ENCODE measurements at places on chromosomes 13 and 19.

DNA sequence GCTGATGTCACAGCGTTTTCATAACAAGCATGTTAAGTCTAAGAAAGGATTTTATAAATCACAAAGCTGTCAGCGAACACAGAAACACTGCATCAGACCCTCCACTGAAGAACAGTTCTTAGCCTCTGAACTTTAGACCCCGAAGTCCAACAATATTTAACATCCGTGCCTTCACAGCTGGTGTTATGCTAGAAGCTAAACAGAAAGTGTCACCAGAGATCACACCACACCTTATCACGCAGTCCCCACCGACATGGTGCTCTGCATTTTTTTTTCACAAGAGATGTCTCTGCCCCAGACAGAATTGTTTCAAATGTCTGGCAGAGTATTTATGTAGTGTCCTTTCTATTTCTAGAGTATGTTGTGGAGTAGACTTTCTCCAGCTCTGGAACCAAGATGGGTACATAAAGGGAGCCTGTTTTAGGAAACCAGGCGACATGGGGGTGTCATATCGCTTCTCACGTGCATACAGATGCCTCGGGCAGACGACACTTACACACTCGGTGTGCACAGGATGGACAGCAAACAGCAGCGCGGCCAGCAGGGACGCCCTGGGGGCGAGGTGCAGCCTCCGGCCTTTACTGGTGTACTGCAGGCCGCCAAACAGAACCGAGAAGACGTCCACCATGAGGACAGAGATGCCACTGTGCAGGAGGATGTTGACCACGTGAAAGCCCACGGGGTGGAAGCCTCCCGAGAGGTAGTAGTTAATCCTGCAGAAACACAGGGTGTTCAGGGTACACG is 12.0 kb downstream of the TMTC4 start:
- no peak for DNase-seq

DNA sequence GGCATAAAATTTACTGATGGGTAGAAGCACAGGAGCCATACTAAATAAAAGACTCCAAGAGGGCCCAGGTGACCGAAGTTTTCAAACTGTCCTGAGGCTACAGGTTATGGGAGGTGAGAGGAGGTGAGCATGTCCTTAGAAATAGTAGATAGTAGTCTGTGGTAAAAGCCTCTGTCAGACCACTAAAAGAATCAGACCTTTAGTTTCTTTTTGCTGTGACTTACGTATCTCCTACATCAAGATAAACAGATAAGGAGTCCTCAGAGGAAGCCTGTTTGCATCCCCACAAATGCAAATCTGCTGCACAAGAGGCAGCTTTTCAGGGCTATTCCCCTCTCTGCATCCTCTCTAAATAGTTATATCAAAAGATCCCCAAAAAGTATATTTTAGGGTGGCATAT is 711.6 kb upstream of the SLITRK6 start:
- DNase-seq: no peak

- DNase-seq: no peak
Observed at GRCh38 chr13:31930901-31931522, 100.6 kb upstream of the FRY start.

GRCh38 chr13:38386421-38386820 is 36.8 kb downstream of the UFM1 start:
- no peak for DNase-seq

GRCh38 chr13:99995104-99995588 is 13.6 kb downstream of the ZIC2 start:
- no peak for DNase-seq

- no peak for DNase-seq
Observed at GRCh38 chr13:50576156-50576555, 267.3 kb downstream of the DLEU7 start.

- DNase-seq: peak; percentile 51
Observed at GRCh38 chr13:23701636-23702035, 131.4 kb downstream of the TNFRSF19 start.

DNA sequence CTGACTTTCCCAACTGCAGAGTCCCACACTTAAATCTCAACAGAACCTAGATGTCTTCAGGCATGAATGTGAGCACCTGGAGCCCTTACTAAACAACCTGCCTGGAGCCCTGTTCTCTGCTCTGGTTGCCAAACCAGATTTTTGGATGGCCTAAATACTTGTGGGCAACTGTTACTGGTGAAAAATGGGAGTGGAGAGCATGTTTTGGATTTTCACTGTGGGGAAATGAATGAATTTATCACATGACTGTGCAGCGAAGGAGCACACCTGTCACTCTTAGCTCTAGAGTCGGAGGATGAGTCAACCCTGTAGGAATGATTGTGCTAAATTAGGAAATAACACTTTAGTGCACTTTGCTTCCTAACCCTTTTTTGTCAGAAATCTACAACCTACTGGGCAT is 30.3 kb downstream of the SHISA2 start:
- no peak for DNase-seq

DNA sequence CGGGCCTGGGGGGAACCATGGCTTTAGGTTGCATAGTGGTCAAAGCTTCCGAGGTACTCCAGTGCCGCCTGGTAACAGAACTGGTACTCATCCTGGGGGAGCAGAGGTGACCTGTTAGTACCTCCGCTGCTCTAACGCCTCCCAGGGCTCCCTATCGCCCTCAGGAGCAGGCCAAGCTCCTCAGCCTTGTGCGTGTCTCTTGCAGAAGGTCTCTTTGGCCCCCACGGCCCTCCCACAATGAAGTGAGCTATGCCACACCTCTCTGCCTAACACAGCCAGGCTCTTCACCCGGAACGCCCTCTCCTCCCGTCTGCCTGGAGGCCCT is 133.9 kb downstream of the PTPRS start:
- DNase-seq: no peak

- no peak for DNase-seq
Observed at GRCh38 chr13:98050041-98050466, 92.8 kb upstream of the FARP1 start.

DNA sequence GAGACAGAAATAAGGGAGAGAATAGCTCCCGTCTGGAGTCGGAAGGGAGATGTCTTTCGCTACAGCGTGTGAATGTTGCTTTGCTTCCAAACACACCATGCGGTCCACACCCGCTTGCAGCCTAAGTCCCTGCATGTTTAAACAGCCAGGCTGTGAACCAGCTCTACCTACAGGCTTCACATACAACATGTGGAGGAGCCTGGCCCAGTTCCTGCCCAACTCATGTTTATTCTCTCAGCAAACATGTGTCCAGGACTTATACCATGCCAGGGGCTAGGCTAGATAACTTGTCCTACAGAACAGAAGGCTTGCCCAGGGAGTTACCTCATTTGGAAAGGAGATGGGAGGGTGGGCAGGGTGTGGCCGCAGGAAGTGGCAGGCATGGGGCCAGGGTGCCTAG is 181.5 kb downstream of the FOXO1 start:
- DNase-seq: no peak

DNA sequence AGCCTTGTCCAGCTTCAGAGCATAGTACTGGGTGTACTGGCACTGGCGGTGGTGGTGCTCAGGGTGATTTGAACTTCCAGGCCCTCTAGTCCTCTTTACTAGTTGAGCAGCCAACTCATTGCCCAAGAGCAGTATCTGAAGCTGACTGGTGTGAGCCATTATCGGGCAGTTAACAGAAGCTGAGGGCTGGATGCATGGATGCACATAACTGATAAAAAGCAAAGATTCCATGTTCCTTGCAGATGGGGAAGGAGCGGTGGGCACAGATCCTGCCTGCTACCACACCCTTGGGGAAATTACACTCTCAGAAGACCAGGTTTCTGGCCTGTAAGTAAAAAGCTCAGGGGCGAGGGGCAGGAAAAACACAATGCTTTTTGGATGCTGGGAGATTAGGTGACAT is 499.4 kb upstream of the ARGLU1 start:
- DNase-seq: no peak

GRCh38 chr19:44620667-44621066 is 7.3 kb downstream of the IGSF23 start:
- DNase-seq: no peak

DNA sequence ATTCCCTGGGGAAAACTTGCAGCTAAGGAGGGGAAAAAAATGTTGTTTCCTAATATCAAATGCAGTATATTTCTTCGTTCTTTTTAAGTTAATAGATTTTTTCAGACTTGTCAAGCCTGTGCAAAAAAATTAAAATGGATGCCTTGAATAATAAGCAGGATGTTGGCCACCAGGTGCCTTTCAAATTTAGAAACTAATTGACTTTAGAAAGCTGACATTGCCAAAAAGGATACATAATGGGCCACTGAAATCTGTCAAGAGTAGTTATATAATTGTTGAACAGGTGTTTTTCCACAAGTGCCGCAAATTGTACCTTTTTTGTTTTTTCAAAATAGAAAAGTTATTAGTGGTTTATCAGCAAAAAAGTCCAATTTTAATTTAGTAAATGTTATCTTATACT is 33.6 kb downstream of the TNFSF11 start:
- DNase-seq: no peak

GRCh38 chr13:30847650-30848307 is 58.3 kb upstream of the MEDAG start:
- DNase-seq: no peak

DNA sequence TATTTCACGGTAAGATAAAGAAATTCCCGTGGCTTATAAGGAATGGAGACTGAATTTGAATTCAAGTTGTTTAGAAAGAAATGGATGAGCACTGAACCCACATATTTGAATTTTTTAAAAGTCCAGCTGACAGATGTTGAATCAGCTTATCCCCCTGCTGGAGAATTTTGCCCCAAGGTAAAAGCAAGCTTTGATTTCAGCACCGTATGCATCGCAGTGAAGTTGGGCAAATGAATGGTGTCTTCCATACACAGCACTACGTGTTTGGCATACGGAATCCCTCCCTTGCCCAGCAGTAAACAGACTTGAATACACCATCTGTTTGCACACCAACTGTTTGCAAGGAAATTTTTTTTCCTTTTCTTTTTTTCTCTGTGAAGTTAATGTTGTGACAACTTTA is 77.5 kb upstream of the PEG3 start:
- no peak for DNase-seq

DNA sequence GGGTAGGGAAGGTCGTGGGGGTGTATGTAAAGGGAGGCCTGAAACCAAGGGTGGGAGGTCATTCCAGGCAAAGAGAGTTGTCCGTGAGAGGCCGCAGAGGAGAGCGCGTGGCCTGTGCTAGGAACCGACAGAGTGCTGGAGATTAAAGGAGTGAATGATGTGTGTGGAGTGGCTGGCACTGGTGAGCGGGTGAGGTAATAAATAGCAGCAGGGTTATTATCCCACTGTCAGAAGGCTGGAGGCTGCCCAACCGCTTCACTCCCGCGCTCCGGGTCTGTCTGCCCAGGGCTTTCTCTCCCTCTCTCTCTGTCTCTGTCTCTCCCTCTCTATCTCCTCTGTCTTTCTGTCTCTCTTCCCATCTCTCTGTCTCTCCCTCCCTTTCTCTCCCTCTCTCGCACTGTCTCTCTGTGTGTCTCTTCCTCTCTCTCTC is 17.4 kb downstream of the ZNF579 start:
- peak; percentile 41 for DNase-seq

DNA sequence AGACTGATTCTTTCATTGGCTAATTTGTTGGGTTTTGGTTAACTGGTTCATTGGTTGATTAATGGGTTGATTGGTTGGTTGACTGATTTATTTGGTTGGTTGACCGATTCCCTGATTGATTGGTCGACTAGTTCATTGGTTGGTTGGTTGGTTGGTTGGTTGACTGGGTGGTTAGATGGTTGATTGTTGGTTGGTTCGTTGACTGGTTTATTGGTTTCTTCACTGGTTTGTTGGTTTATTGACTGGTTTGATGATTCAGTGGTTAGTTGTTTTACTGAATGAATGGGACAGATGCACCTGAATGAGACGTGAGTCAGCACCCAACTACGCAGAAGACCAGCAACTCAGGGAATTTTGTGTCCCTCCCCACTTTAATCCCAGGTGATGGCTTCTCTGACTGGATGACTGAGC is 2.7 kb upstream of the NUP62 start:
- DNase-seq: no peak

All from omental fat pad (tissue), 4 donors.